Stimulated activated CD8-positive, alpha-beta memory T cell treated with anti-CD3 and anti-CD28 coated beads, Interleukin-7, amount 100 ng/mL, for 1 hour (primary cell): ENCODE measurements at places on chromosomes 6 and 20.

DNA sequence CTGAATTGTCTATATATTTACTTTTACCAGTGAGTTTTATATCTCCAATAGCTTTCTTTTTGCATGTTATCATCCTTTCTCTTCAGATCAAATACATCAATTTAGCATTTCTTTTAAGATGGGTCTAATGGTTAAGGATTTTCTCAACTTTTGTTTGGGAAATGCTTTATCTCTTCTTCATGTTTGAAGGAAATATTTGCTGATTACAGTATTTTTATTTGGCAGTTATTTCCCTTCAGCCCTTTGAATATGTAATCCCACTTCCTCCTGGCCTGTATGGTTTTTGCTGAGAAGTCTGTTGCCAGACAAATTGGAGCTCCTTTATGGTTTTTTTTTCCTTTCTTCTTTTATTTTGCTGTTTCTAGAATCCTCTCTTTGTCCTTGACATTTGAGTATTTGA lies 6.7 kb upstream of the CST9L start:
- DNase-seq, result no peak

DNA sequence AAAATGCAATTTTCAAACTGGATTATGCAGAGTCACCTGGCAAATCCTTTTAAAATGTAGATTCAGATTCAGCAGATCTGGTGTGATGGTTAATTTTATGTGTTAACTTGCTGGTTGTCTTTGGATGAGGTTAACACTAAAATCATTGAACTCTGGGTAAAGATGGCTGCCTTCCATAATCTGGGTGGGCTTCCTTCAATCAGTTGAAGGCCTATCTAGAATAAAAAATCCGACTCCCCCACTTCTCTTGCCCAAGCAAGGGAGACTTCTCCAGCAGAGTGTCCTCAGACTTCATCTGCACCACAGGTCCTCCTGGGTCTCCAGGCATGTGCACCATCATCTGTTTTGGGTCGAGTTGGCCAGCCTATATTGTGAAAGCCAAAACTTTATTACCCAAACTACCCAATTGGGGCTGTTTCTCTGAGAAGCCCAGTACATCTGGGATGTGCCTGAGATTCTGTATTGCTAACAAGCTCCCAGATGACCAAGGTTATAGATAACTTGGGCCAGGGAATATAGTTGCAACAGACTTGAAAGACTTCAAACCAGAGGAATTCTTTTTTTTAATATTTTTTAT lies 1.6 kb upstream of the SLC17A5 start:
- no peak for DNase-seq

DNA sequence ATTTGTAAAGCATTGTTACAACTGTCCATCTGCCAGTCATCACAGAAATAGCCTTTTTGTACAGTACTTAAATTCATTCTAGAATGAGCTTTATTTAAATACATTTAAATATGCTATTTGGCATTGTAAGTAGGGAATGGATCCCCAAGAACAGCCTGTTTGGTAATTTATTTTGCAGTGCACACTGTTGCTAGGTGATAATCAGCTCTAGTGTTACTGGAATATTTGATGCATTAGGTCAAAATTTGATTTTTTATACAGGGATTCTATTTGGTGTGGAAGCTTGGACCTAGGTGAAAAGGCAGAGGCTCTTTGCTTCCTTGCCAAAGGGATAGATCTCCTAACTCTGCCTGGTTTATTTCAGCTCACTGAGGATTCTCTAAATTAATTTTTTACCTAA lies 593.7 kb downstream of the EPM2A start:
- DNase-seq, result no peak

DNA sequence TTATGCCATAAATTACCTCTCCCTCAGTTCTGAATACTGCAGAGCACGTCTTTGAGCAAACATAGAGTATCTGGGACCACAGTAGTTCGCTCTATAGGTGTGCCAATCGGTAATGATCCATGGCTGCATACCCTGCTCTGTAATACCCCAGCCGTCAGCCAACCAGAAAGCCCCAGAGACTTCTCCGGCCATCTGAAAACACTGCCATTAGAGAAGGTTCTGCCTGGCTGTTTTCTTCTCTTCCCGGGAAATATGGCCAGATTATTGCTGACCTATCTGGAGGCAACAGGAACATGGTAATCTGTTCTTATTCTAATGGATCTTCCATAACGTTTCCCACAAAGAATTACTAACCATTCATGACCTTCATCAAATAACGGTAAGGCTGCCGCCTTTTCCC lies 139.9 kb downstream of the RPS12 start:
- DNase-seq, result no peak

DNA sequence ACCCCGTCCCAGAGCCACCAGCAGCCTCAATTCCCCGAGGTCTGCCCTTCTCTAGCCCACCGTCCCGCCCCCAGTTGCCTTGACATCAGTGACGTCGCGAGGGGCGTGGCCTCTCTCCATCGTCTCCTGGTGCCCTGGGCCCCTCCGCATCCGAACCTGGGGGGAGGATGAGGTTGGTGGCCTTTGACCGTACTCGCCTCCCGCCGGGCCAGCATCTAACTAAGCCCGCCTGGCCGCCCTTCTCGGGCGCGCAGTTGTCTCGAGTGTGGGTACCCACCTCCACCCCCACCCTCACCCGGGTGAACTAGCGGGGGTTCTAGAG lies 5.5 kb upstream of the ARMC12 start:
- DNase-seq, result peak; percentile 95

DNA sequence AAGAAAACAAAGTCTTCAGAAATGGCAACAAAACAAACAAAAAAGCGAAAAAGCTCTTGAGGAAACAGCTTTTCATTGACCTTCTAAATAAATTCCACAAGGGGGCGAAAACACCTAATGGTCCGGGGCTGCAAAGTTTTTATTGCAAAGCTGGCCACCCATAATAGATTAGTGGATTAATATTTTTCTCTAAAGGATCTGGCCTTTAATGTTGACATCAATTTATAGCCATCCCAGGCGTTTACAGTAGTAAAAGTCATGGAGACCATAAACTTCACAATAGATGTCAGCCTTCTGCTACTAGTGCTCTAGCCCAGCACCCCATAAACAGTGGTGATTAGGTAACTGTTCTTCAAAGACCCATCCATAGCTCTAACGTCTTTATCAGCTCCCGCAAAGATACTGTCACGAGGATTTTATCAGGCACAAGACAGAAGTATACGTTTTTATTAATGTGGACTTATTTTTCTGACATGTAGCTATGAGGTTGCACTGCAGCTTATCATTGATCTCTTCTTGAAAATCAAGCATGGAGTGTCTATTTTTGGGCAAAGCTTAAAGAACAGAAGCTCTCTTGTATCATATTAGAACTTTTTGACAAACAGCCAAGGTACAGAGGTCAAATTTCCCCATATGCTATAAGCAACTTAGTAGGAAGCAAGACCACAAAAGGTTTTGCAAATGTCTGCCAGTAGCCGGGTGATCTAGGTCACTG lies 4.7 kb downstream of the CITED2 start:
- no peak for DNase-seq

DNA sequence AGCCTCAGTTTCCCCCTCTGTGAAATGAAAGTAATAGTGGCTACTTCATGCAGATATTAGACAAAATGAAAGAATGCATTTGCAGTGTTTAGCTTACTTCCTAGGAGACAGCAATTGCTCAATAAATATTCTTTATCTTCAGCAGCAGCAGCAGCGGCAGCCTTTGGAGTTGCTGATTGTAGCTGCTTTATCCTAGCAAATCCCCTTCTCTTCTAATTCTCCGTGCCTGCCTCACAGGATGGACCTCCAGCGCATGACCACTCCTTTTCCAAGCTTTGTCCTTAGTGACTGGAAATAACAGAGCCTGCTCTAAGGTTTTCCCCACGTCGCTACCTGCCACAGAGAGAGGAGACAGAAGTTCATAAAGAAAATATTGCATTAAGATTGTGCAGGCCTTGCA lies 279.8 kb downstream of the TSHZ2 start:
- DNase-seq, result no peak
